ENCODE measurements at places on chromosomes 1 and 21.

- DNase-seq = no peak
These were observed 25.5 kb downstream of the VANGL2 start for GRCh38 chr1:160425847-160426246.

GRCh38 chr1:201294876-201295275 is 11.6 kb downstream of the PKP1 start:
- no peak for DNase-seq

GRCh38 chr1:161019751-161020495 is 1.0 kb downstream of the F11R start:
- peak; percentile 11 for DNase-seq

DNA sequence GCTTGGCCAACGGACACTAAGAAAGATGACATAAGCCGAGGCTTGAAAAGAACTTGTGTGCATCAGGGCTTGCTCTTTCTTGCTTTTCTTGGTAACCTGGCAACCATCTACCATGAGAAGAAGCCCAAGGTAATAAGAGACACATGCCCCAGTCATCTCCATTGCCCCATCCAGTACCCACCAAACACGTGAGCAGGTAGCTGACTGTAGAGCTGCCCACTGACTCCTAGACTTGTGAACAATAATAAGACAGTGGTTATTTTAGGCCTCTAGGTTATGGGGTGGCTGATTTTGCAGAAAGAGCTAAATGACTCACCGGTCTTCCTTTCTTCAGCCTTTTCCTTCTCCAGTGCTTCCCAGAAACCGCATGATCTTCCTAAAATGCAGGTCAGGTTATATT is 105.0 kb upstream of the JUN start:
- DNase-seq = no peak

DNA sequence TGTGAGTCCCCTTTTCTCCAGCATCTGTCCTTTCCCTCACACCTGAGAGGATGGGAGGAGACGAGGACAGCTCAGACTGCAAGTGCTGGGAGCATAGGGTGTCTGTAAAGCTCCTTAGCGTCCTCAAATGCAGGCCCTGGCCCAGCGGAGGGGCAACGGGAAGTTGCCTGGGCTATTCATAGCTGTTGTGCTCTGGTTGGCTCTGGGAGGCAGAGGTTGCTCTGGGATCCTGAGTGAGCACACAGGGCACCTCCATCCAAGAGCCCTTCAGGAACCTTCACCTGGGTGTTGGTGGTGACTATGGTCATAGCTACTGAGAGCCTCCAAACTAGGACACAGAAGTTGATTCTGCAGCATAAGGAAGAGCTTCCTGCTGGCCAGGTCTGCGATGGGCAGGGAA is 2.6 kb downstream of the PADI1 start:
- DNase-seq = no peak

GRCh38 chr1:41955461-41956159 is 36.9 kb upstream of the HIVEP3 start:
- peak; percentile 9 for DNase-seq

GRCh38 chr1:45348020-45348419 is 7.8 kb upstream of the MUTYH start:
- no peak for DNase-seq

- DNase-seq = no peak
These were observed 13.4 kb downstream of the COP1 start for GRCh38 chr1:176193663-176194062.

- DNase-seq = no peak
These were observed 433 bp downstream of the TIMM17A start for GRCh38 chr1:201955729-201956143.

GRCh38 chr1:246544001-246544400 is 22.1 kb downstream of the TFB2M start:
- DNase-seq = no peak

GRCh38 chr1:17059391-17060305 is 5.8 kb upstream of the SDHB start:
- DNase-seq = peak; percentile 73

GRCh38 chr1:2322581-2323211 is 68.7 kb downstream of the MORN1 start:
- no peak for DNase-seq

DNA sequence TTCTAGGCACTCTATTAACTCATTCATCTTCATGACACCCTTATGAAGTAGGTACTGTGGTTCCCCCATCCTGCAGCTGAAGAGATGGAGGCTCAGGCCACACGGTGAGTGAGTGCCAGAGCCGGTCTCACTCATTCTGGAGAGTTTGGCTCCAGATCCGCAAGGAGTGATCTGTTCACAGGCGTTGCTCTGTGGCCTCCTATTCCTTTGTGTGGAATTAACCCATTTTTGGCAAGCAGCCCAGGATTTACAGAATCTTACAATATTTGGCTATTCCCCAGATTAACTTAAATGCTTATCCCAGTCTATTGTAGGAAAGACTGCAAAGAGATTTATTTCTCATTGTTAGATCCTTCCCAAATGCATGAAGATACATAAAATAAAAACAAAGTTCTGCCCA is 29.6 kb downstream of the KIAA0040 start:
- DNase-seq = no peak

- no peak for DNase-seq
These were observed 71.4 kb upstream of the TSPAN2 start for GRCh38 chr1:115160728-115161127.

- DNase-seq = peak; percentile 70
These were observed 147.0 kb downstream of the GABPA start for GRCh38 chr21:25881524-25882376.

- DNase-seq = no peak
These were observed 522.4 kb upstream of the ZRANB2 start for GRCh38 chr1:71603044-71603776.

DNA sequence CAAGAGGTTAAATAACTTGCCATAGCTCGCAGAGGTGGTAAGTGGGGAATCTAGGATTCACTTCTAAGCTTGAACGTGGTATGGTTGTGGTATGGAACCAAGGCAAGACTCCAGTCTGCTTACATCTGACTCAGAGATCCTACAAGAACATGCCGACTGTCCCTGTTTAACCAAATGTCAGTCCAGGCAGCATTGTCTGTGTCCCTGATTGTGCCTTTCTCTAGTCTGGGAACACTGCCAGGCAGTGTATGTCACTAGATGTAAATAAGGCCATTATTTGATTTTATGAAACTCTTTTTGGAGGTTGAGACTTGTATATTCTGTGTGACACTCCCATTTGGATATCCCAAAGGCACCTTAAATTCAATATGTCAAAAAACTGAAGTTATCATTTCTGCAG is 96.0 kb downstream of the NOS1AP start:
- no peak for DNase-seq
